Neural crest cell (in vitro differentiated cells): ENCODE measurements at places on chromosomes 2 and 18.

DNA sequence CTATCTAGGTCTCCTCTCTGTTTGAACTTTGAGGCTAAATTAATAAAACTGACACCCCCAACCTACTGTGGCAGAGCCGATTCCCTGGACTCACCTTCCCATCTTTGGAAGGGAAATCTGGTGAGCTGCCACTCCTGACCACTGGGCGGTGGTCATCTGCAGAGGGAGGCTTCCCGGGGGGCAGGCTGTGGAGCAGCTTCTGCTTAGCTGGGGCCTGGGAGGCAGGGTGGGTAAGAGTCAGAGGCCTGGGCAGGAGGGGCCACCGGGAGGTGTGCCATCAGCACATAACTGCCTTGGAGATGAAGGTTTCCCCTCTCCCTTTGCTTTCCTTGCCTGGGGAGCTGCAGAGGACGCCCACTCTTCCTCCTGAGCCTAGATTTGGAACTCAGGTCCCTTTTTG is 2.3 kb upstream of the NPPC start:
- DNase-seq = no peak

DNA sequence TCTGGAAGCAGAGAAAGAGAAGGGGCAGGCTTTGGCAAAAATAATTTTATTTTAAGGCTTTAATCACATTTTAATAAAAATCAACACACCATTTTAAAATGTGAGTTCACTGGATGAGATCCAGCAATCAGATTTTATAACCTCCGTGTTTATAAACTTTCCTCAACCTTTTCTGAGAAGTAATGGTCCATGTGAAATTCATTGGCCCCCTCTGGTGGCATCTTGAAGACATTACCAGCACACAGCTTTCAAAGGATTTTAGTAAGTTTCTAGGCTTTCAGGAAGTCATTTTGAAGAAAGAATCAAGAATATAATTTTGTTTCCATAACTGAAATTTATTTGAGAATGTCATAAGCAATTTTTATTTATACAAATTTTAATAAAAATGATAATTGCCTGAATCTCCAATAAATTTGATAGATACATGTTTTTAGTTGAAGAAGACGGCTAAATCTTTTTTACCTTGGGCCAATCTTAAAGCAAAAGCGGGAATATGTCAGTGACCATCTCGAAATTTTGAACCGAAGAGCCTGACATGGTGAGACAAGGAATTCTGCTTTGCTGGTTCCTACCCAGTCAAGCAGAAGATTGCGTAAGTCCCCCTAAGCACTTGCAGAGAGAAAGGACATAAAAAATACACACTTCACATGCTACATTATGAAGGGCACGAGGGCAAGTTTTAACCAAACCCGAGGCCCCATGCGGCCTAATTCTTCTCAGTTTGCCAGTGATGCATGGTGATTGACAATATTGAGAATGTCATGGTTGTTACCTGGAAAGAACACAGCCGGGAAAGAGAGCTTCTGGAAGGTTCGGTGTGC is 128.4 kb upstream of the CBLN2 start:
- no peak for DNase-seq

DNA sequence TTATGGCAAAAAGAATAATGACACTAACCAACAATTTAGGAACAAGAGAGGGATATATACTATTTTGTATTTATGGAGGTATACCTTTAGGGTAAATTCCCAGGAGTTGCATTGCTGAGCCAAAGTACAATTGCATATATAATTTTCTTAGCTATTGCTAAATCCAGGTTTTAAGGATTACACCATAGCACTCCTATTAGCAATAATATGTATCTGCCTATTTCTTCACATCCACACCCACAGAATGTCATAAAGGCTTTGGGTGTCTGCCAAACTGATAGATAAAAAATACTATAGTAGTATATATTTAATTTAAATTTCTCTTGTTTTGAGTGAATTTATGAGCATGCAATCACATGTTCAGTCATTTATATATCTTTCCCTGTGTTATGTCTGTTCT is 11.5 kb upstream of the SERPINB13 start:
- DNase-seq = no peak

DNA sequence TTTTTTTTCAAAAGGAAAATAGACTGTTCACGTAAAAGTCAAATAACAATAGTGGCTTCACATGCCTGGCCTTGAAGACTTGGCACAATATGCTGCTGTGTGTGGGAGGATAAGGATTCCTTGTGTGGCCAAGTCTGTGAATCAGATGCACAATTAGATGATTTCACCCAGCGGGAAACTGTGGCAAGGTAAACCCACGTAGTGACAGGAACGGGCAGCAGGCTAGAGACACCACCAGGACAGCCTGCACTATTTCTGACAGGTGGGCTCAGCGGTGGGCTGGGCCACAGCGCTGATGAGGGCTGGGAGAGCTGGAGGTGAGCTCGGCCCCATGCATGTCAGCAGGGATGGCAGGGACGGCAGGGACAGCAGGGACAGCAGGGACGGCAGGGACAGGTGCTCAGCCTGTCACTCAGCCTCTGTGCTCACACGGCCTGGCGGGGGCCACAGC is 21.6 kb downstream of the SNORC start:
- DNase-seq = no peak

- DNase-seq = peak; percentile 28
Observed at GRCh38 chr2:217836901-217837491, 165.8 kb downstream of the TNS1 start.

DNA sequence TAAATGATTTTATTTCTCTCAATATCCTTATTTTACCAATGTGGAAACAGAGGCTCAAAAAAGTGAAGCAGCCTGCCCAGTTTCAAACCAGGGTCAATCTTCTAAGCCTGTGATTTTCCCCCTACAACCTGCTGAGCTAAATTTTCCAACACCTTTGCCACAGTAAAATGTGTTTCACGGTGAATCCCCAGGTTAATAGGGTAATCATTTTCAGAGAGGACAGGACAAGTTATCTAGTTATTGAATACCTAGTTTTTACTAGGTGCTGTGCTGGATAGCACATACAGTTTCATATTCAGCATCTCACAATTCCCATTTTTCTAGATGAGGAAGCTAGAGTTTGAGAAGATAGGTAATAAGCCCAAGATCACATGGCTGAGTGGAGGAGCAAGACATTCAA is 236.6 kb downstream of the PTH2R start:
- DNase-seq = no peak

- no peak for DNase-seq
Observed at GRCh38 chr2:162116352-162116751, 35.7 kb downstream of the GCG start.

- no peak for DNase-seq
Observed at GRCh38 chr2:173630425-173631126, 275.9 kb downstream of the CDCA7 start.

GRCh38 chr18:12254136-12254819 is at the start of gene CIDEA:
Gene CIDEA, plus strand, starts transcription at chr18:12254361. Its CDS starts 23 bp downstream, at chr18:12254384.
- peak; percentile 36 for DNase-seq

DNA sequence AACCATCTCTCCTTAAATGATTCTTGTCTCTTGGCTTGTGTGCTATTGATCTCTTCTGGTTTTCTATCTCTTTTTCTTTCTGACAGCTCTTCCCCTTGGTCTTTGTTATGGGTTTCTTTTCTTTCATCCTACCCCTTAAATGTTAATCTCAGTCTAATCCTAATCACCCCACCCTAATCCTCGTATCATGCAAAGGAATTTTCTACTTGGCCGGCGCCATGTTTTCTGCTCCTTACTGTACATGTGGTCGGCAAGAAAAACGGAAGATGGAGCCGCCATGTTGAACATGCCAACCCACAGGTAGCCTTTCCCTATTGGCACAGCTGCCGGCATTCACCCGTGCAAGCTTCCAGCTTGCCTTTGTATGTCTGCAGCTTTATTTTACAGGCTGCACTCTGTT is 61.8 kb upstream of the VPS54 start:
- DNase-seq = no peak

- DNase-seq = no peak
Observed at GRCh38 chr2:187369471-187369870, 78.6 kb downstream of the CALCRL start.

- DNase-seq = no peak
Observed at GRCh38 chr2:54416166-54416813, 39.8 kb upstream of the SPTBN1 start.

DNA sequence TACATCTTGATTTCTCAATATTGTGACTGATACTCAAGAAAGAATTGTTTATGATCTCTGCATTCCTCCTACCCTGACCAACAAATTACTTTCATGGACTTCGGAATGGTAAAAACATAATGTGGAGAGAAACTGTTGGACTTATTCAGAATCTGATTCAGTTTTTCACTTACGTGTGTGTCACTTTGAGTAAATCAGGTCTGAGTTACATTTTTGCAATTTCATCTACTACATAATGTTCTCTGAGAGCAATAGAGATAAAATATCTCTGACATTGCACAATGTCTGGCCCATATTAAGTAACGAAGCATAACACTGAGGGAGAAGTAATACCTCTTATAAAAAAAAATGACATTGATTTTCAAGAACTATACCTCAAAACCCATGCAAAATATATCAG is 1337.9 kb upstream of the CHAC2 start:
- no peak for DNase-seq

- no peak for DNase-seq
Observed at GRCh38 chr2:224532441-224532840, 52.7 kb downstream of the CUL3 start.

GRCh38 chr2:240391111-240392051 is 44.1 kb upstream of the GPC1 start:
- DNase-seq = no peak

DNA sequence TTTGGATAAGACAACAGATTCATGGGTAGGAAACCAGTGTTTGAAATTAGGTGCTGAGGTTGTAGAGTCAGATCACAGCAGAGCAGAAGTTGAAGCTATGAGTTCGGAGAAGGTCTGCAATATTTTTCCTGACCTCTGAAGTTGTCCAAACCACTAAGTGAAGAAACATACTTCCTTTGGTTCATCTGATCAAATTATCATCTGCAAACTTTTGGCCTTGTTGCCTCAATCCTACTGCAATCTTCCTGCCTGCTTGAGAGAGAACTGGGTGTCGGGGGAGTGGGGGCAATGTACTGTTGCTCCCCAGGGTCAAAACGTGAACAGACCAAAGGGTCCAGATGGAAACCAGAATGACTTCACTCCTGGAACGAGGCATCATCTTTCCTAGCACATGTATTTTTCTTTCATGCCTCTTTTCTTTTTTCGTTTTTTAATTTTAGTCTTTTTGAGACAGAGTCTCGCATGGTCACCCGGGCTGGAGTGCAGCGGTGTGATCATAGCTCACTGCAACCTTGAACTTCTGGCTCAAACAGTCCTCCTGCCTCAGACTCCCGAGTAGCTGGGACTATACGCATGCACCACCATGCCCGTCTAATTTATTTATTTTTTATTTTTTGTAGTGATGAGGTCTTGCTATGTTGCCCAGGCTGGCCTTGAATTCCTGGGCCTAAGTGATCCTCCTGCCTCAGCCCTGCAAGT is 42.7 kb downstream of the RAB31 start:
- no peak for DNase-seq

DNA sequence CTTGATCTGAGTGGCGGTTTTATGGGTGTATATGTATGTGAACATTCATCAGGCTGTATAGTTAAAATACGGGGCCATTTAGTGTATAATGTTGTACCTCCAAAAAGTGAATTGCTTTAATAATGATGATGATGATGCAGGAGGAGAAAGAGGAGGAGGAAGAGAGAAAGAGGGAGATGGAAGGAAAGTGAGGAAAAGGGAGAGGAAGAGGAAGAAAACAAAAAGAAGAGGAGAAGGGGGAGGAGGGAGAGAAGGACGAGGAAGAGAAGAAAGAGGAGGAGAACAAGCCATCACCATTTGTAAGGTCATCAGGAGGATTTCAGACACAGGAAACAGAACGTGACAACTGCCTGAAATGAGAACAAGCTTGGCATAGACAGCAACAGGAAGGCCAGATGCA is 168.4 kb upstream of the NCKAP5 start:
- DNase-seq = no peak

- no peak for DNase-seq
Observed at GRCh38 chr2:36337354-36337753, 18.2 kb upstream of the CRIM1 start.

- no peak for DNase-seq
Observed at GRCh38 chr2:104344985-104345384, 508.9 kb upstream of the POU3F3 start.

DNA sequence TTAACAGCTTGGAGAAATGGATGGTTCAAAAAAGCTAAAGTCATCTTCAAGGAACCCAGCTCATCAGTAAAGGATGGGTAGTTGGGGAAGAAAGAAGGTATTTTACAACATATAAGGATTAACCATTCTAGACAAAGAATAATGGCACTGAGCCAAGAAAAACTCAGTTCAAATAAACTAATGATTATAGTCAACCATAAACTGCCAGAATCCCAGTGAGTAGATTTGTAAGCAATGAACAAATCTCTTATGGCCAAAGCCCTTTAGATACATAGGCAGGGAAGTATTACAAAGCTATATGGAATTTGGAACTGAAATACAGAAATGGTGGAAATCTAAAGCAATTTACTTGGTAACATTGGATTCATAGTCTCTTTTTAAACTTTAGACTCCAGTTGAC is 92.4 kb upstream of the ZFP36L2 start:
- DNase-seq = no peak

DNA sequence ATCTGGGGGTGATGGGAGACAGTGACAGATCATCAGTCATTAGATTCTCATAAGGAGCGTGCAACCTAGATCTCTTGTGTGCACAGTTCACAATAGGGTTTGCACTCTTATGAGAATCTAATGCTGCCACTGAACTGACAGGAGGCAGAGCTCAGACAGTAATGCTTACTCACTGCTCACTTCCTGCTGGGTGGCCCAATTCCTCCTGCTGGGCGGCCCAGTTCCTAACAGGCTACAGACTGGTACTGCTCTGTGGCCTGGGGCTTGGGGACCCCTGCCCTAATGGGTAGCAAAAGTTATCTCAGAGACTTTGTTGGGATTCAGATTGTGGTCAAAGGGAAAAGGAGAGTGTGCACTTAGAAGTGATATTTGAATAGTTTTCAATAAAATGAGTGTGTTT is 840.1 kb upstream of the ID2 start:
- no peak for DNase-seq

DNA sequence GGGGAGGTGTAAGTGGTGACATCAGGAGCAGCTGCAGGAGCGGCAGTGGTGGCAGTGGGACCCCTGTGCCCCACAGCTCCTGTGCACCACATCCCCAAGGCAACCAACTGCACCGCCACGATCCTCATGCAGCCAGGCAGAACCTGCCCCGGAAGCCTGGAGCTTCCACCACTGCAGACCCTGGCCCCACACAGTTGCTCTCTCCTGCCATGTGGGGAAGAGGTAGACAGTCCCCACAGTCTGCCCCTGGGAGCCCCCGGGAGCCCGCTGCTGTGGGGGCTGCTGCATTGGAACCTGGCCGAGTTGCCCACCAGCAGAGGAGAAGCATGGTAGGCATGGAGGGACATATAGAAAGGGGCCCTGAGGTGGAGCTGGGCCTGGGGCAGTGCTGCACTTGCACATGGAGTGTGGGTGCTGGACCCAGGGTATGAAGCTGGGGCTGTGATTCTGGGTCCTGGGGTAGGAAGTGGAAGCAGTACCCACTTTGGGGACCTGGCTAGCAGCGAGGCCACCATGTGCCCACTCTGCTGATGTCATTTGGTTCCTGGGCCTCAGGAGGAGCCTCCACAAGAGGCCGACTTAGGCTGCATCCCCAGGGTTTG is 623.3 kb upstream of the LRRTM4 start:
- DNase-seq = no peak
